Muscle of leg (tissue), 16 donors: ENCODE measurements at places on chromosomes 16 and 17. TPM values are rescaled to one million over a fixed set of nuclear protein-coding genes. Genes with fewer than 3 reads are reported as not detected.

The HEATR9 gene
- polyA plus RNA-seq, result not detected

- peaks cover 46% of the 10 kb centered on the region for H3K27me3 ChIP-seq
- peaks cover 23% of the 10 kb centered on the region for H3K4me1 ChIP-seq
Measured at GRCh38 chr17:74733365-74734122, 3.5 kb upstream of the RAB37 start.

DNA sequence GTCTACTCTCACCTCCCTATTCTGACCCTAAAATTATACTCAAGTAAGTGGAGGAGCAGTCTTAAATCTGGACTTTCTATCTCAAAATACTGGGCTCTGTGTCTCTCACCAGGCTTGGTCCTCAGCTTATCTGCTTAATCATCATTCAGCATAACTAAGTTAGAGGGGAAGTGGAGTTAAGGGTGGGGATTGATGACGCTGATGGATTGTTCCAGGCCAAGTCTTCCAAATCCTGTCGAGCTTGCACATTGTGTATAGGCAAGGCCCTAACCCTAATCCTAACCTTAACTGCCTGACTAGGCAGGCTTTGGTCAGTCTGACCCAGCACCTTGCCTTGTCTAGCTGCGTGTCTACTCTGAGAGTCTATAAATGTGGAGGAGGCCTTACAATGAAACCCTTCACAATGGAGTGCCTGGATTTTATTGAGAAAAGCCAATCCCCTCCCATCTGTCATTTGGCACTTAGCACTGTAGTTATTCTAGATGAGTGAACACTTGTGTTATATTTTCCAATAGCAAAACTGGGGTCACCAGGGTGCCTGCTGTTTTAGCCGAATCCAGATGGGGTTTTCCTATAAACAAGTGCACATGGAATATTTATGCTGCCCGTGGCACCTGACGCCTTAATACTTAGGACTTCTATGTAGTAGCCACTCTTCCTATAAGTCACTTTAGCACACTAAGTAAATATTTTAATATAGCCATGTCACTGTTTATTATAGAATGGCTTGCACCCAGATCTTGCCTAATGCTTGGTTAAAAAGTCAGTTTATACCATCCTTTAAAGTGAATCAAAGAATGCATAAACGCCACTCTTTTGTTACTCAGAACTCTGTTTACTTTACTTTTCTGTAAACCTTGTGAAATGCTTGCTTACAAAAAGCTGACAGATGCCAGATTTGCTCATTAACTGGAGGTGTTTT, 193.2 kb upstream of the MYOCD start:
- H3K36me3 ChIP-seq, result no peaks in the 10 kb centered on the region
- no peak overlapping the region for H3K4me3 ChIP-seq
- no peak for DNase-seq

The SYNRG gene
- polyA plus RNA-seq, result 16.3 TPM

DNA sequence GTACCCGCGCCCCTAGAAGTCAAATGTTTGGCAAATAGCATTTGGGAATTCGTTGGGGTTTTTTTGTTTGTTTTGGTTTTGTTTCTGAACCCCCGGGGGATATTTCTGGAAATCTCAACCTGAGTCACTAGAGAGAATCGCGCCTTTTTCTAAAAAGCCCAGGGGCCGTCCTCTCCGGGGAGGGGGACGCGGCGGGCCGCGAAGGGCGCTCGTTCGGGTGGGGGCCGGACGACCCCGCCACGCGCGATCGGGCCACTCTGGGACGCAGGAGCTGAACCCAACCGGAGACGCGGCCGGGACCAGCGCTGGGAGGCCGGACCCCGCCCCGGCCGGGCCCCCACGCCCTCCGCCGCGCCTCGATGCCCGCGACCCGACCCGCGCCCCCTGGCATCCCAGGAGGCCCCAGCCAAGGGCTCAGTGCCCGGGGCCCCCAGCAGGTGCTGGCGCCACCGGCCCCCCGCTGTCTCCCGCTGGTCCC, 302 bp downstream of the LITAF start:
- peaks cover 23% of the 10 kb centered on the region for H3K4me1 ChIP-seq
- H3K36me3 ChIP-seq, result no peaks in the 10 kb centered on the region
- peaks cover 21% of the 10 kb centered on the region for H3K27me3 ChIP-seq
- DNase-seq, result no peak

The CD300A gene
- 2.4 TPM for polyA plus RNA-seq

DNA sequence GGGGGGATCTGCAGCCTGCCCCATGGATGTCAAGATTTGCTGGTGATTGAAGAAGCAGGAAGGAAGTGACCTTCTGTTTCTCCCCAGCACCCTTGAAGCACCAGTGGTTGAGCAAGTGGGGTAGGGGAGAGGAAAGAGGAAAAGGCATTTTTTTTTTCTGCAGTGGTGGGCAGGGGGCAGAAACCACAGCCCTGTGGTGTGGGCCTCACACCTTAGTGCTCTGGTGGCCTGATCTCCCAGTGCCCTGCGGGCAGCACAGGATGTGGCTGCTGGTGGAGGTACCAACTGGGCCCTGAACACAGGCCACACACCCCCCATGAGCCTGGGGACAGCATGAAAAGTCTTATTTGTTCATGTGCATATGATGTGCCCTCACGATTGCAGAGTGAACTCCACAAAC, 7.1 kb downstream of the ITGAD start:
- no peak for DNase-seq
- no peaks in the 10 kb centered on the region for H3K4me1 ChIP-seq
- no peak overlapping the region for H3K4me3 ChIP-seq

GRCh38 chr17:8005967-8006730, 3.7 kb downstream of the GUCY2D start:
- peaks cover 15% of the 10 kb centered on the region for H3K4me1 ChIP-seq
- no peak for DNase-seq
- H3K4me3 ChIP-seq, result no peak overlapping the region
- peaks cover 59% of the 10 kb centered on the region for H3K27me3 ChIP-seq
- no peaks in the 10 kb centered on the region for H3K36me3 ChIP-seq

The ACSM5 gene
- polyA plus RNA-seq, result 0.57 TPM

DNA sequence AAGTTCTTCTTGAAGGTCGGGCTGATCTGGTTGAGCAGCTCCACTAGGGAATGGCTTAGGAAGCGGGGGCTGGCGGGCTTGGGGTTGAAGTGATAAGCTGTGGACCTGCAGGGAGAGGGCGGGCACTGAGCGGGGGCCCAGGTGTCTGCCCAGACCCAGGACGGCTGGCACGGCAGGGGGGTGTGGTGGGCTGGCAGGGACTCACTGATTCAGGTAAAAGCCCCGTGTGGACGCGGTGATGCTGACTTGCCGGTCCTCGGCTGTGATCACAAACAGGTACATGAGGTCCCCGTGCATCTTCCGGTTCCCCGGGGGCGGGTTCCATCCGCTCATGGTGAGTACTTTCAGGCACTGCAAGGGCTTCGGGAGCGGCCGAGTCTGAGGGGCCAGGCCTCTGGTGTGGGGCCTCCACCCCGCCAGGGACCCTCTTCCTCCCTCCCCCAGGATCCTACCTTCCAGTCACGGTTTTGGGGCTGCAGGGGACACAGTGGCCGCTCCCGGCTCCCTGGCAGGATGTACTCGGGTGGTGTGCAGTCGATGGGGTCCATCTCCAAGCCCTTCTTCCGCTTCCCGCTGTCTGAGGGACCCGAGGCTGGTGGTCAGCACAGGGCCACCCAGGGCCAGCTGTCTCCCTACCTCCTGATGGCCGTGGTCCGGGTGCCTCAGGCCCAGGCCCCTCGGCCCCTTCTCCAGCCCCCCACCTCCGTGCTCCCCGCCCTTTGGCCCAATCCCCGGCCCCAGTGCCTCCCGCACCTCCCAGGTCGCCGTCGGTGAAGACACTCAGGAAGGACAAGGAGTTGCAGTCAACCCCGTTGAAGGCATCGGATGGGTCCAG, 10.2 kb downstream of the CLUH start:
- peaks cover 69% of the 10 kb centered on the region for H3K36me3 ChIP-seq
- H3K4me3 ChIP-seq, result no peak overlapping the region
- no peak overlapping the region for H3K27ac ChIP-seq
- no peaks in the 10 kb centered on the region for H3K4me1 ChIP-seq

DNA sequence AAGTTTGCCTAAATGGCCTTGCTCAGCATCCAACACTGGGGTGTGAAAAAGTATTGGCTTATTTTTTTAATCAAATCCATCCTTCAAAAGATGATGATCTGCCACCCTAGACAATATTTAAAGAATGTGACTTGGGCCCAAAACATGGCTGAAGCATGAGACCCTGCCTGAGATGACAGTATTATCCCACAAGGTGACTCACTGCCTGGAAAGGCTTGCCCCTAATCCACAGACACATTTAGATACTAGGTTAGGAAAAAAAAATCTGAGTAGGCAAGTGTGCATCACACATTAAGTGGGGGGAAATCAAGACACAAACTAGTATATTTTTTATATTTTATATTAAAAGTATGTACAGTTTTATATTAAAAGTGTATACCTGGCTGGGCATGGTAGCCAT, 38.4 kb downstream of the TOM1L2 start:
- DNase-seq, result no peak
- H3K36me3 ChIP-seq, result no peaks in the 10 kb centered on the region
- no peaks in the 10 kb centered on the region for H3K27me3 ChIP-seq
- H3K27ac ChIP-seq, result no peak overlapping the region

The MRPL10 gene
- polyA plus RNA-seq, result 60.0 TPM

GRCh38 chr17:67085406-67085805, 41.1 kb downstream of the CACNG1 start:
- H3K36me3 ChIP-seq, result peaks cover 14% of the 10 kb centered on the region
- H3K27ac ChIP-seq, result no peak overlapping the region
- no peaks in the 10 kb centered on the region for H3K4me1 ChIP-seq
- no peak overlapping the region for H3K4me3 ChIP-seq
- DNase-seq, result no peak

GRCh38 chr16:89084814-89085612, 8.6 kb upstream of the ACSF3 start:
- H3K27ac ChIP-seq, result no peak overlapping the region
- no peaks in the 10 kb centered on the region for H3K36me3 ChIP-seq
- H3K4me3 ChIP-seq, result no peak overlapping the region
- DNase-seq, result peak; percentile 25
- peaks cover 26% of the 10 kb centered on the region for H3K4me1 ChIP-seq

DNA sequence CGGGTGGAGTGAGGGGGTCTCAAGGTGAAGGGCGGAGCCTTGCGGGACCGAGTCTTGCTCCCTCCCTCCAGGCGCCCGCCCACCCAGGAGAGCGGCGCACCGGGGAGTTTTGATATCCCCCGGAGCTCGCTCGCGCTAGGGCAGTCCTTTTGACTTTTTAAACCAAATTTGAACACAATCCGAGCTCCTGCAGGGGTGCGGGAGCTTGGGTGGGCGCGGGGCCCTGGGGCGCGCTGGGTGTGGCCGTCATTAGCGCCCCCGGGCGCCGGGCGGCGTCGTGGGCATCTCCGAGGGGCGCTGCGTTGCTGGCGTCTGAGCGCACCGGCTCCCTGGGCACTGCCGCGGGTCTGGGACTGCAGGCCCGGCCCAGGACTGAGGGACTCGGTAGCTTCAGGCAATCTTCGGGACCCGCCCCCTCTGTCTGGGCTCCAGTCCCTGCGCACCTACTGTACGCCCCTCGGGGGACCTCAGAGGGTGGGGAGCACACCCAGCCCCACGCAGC, 10.9 kb downstream of the MAF start:
- H3K27me3 ChIP-seq, result peaks cover 12% of the 10 kb centered on the region
- no peak overlapping the region for H3K27ac ChIP-seq
- peaks cover 19% of the 10 kb centered on the region for H3K4me1 ChIP-seq
- DNase-seq, result no peak

- peaks cover 58% of the 10 kb centered on the region for H3K4me1 ChIP-seq
- H3K27ac ChIP-seq, result peak overlapping the region; percentile 77
- DNase-seq, result peak; percentile 71
- H3K27me3 ChIP-seq, result no peaks in the 10 kb centered on the region
- no peak overlapping the region for H3K4me3 ChIP-seq
- no peaks in the 10 kb centered on the region for H3K36me3 ChIP-seq
Measured at GRCh38 chr17:40536295-40537171, 28.7 kb downstream of the CCR7 start.
